GM18507 (cell line): ENCODE measurements at places on chromosomes 1 and 21.

DNA sequence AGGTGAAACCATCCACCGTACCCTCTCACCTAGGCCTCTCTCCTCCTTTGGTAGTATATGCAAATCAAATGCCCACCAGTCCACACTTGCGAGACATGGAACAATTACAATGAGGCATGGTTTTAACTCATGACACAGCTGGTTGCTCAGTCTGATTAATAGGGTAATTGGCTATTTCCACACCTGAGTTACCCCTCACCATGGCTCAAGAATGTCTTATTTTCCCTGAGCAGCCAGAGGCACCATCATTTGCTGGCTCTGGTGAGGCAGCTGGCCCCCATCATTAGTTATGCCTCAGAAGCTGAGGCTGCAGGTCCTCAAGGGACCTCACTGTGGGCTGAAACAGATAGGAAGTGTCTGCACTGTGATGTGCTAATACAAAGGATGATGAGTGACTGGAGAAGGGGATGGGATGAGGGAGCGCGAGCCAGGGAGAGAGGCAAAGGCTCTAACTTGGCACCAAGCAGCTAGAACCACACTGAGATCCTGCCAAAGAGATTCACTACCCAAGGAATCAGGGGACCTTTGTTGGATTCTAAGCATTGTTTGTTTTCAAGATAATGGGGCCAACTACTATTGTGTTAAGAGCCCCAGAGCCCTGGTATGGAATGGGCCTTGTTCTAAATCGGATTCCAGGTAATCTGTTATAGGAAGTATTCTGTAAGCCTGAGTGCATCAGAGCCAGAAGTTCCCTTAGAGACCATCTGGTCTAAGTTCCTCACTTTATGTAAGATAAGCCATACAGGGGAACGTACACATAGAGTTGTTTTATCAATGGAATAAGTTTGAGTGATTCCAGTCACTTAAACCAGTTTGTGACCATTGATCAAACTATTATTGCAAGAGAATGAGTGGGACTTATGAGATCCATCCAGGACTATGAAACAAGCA, 80.0 kb upstream of the CNTN2 start:
- DNase-seq = no peak

DNA sequence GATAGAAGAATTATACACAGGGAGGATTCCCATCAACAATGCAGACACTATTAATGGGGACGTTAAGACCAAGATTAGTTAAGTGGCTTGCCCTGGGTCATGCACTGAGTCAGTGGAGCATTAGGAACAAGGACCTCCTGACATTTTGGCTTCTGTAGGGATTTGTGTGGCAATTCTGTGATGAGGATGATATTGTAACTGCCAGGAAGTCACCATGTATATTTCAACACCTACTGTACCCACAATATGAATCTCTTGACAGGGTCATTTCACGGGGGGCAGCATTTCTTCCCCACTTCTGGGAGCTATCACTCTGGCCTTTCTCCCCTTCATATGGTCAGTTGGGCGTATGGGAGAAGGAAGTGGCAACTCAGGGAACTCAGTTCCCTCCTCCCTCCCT, 134.9 kb downstream of the RUNX1 start:
- no peak for DNase-seq

DNA sequence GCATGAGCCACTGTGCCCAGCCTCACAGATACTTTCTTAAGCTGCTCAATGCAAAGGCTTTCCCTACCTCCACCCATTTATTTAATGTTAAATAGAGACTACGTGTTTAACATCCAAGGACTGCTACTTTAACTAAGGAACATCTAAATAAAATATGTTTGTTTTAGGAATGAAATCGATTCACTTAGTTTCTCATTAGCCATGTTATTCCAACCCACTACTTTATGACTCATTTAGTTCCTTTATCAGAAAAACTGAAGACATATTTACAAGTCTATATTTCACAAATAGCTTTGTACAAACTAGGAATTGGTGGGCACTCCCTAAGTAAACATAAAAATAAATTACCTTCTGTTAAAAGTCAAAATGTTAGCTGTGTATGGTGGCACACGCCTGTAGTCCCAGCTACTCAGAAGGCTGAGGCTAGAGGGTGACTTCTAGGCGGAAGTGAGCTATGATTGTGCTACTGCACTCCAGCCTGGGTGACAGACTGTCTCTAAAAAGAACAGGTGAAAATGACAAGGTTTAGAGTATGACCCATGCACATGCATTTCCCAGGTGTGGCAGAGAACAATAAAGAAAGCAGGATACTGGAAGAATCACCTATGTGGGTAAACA, 39.9 kb upstream of the AK4 start:
- no peak for DNase-seq

DNA sequence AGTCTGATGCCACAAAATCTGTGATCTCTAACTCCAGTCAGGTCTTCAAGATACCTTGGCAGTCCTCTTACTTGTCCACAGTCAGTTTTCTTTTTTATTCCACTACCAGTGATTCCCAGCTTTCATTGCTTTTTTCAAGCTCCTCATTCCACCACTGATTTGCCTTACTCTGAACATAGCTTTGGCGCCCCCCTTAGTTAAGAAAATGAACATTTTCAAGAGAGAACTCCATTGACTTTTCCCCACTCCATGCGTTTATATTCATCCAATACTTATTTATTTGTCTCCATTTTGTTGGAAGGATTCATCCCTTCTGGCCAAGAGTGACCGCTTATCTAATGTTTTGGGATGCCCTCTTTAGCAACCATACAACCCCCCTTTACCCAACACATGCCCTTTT, 33.9 kb upstream of the IPO9 start:
- DNase-seq = no peak
